Activated CD8-positive, alpha-beta memory T cell treated with anti-CD3 and anti-CD28 coated beads for 1 hour (primary cell): ENCODE measurements at places on chromosomes 11 and 22.

DNA sequence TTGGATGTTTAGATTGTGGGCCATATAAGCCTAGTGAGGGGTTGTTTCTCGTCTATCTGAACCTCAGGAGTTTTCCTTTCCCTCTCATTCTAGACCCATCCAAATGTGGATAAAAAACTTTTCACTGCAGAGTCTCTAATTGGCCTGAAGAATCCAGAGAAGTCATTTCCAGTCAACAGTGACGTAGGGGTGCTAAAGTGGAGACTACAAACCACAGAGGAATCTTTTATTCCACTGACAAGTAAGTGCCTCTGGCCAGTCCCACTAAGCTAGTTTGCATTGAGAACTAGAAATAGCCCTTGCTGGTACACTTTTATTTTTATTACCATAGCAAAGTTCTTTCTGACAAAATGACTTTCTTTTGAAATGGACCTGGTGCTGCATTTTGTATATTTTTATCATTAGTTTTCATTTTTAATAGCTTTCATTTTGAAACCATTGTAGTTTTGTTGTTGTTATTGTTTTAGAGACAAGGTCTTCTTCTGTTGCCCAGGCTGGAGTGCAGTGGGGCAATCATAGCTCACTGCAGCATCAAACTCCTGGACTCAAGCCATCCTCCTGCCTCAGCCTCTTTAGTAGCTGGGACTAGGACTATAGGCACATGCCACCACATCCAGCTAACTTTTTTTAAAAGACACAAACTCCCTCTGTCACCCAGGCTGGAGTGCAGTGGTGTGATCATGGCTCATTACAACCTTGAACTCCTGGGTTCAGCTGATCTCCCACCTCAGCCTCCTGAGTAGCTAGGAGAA is 14.6 kb upstream of the PHLDB1 start:
- no peak for DNase-seq

DNA sequence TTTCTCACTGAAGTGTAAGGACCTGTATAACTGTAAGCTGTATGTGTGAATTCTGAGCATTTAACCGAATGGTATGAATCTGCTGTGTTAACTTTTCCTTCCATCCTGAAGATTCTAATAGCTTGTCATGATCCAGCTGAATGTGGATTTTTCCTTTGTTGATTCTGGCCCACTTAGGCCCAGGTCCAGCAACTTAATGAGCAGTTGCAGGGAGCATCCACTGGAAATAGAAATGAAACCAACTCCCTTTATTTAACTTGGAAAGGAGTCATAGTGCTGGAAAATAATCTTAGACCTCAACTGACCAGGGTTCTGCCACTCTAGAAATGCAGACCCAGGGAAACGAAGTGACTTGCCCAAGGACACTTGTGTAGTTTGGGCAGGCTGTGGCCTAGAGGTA is 142.3 kb upstream of the MTNR1B start:
- no peak for DNase-seq

- no peak for DNase-seq
Measured at GRCh38 chr22:17997456-17997855, 26.9 kb downstream of the MICAL3 start.

DNA sequence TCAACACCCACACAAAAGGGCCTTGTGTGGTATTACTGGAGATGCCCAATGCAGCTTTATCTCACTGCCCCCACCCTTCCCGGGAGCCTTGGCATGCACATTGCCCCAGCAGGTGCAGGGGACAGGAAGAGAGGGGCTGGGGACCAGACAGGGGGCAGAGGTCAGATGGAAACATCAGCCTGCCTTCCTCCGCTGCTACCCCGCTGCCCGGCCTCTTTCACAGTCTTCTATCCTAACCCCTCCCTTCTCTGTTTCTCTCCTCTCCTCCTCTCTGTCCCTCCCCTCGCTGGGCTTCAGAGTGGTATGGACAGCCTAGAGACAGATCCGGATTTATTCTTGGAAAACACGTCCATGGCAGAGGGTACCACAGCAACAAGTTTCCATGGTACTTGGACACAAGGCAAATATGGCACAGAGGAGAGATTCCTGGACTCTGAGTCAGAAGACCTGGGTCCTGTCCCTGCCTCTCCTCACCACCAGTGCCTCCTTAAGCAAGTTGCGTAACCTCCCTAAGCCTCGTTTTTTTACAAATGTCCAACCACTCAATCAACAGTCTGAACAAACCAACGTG is 8.3 kb upstream of the IGSF9B start:
- no peak for DNase-seq

GRCh38 chr11:5553343-5553742 is 5.0 kb upstream of the OR52H1 start:
- no peak for DNase-seq

DNA sequence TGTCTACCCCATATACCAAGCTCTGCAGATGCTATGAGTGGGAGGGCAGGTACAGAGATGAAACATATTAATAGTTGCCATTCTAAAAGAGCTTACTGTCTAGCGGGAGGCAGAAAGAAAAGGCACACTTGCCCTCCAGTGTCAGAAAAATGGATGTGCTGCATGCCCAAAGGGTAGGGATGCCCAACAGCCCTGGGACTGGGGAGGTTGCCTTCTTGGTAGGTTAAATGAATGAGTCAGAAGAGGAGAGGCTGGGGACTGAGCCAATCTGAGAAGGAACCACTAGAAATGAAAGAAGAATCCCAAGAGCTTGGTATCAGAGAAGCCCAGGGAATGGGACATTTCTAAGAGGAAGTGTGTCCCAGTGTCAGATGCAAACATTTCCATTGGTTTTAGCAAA is 1.2 kb downstream of the BIRC3 start:
- DNase-seq: no peak

- no peak for DNase-seq
Measured at GRCh38 chr11:134560566-134561330, 148.7 kb upstream of the B3GAT1 start.
